ENCODE measurements at places on chromosomes 2 and 18.

DNA sequence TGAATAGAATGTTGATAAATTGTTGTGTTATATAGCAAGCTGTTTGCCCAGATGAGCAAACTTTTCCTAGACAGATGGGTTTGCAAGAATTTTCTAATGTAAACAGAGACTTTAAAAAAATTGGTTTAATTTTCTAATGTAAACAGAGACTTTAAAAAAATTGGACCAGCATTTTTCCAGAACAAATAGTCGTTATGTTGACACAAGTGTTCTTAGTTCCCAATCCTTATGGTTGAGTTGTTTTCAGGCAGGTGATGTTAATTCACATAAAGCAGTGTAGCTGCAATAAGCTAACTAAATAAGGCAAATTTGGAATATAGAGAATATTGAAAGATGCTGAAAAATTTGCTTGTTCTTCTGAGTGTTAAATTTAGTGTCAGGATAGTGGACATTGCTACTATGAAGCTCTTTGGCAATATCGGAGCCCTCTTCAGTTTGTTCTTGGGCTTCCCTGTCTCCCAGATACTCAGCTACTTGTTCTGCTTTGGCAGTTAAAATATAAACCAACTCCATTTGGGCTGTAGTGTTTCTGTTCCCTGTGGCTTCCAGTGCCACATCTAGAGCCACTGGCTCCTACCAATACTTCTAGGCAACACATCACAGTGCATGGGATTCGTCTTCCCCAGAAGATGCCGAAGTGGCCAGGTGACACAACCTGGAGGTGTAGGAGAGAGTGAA is 105.7 kb downstream of the DYNAP start:
- DNase-seq = peak; percentile 27

- no peak for DNase-seq
These were observed 5.8 kb downstream of the ERMN start for GRCh38 chr2:157319795-157320194.

DNA sequence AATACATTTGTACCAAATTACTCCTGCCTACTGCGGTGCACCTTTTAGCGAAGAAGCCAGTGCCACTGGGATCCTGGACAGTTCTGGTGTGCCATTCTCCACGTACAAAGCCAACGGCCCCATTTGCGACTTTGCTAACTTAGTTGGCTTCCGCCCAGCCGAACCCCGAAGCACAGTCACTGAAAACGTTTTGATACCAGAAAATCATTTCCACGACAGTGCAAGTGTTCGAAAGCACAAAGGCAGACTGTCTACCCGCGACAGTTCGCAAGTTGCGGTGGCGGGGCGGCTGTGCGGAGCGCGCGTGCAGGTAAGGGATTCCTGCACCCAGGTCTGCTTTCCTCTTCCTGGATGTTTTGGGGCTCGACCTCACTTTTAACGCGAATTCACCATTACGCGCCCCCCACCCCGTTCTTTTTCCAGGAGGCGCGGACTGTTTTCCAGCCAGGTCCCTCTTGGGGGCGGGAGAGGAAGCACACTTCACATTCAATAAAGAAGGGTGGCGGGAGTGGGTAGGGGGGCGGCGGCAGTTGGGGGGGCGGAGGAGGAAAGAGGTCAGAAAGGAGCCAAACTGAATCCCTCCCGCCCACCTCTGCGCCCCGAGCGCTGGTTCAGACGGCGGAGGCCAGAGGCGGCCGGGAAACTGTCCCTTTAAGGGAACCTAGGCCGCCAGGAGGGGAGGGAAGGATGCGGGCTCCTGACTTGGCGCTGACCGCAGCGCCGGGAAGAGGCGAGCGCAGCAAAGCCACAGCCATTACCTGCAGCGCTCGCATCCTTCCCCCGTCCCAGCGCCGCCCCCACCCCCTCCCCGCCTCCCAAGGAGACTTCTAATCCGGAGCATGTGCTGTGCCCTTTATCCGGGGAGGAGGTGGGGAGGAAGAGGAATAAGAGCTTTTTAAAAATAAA is 107.4 kb upstream of the KCTD1 start:
- DNase-seq = peak; percentile 77

DNA sequence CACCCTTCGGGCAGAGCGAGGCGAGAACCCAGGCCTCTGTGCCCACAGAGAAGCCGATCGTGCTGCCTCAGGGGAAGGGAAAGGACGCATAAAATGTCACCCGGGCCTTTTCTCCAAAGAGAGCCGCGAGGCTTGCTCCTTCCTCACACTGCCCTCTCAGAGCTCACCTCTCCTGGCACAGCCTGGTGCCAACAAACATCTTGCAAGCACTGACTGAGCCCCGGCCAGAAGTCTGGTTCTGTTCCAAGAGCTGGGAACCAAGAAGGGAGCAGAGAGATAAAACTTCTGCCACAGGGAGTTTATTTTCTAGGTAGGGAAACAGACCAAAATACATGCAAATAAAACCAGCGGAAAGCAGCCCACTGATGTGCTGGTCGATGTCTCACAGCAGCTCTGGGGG is 13.6 kb upstream of the ADI1 start:
- DNase-seq = no peak

GRCh38 chr2:121650315-121650930 is 1.2 kb upstream of the CLASP1 start:
- DNase-seq = peak; percentile 9

DNA sequence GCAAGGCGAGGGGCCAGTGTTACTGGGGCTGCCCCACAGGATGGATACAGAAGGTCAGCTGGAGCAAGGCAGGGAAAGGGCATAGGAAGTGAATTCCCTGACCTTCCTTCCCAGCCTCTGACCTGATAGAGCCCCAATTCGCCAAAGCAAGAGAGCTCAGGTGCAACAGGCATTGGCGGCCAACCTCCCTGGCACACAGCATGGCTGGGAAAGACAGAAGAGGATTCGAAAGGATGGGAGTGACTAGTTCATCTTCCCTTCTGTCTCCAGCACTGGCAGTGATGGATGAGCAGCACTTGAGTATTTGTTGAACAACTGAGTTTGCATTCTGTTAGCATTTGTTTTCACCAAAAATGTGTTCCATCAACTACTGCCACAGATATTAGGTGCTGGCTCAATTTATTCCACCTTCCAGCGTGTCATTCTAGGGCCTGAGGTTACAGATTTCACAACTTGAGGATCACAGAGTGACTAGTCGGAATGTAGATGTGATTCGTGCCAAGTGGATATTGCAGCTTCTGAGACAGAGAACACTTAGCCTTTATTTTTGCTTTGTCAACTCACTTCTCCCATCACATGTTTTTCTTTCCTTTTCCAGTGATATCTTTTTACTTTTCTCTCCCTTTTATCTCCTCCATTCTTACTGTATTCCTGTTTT is 6.2 kb downstream of the COPS8 start:
- DNase-seq = no peak

- DNase-seq = no peak
These were observed 57.1 kb upstream of the MSH6 start for GRCh38 chr2:47725808-47726207.

DNA sequence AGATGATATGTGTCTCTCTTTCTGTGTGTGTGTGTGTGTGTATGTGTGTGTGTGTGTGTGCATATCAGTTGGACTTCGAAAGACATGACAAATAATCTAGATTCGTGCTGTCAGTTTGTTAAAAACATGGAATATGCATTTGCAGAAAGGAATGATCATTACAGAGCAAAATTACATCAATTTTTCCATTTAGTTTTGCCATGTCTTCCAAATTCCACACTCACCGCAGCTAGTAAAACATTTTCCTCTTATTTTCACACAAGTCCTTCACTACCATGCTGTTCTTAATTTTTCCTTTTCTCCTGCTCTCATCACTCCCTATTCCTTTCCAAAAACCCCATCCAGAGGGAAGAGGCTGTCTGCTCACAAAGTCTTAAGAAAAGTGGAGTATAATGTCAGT is 1191.4 kb upstream of the SLC39A10 start:
- no peak for DNase-seq

- no peak for DNase-seq
These were observed 31.0 kb downstream of the M1AP start for GRCh38 chr2:74617122-74617521.

- no peak for DNase-seq
These were observed 9.3 kb downstream of the HDAC4 start for GRCh38 chr2:239391286-239392071.
